ENCODE measurements at places on chromosomes 13 and 19.

GRCh38 chr13:113229791-113230190, 20.4 kb downstream of the CUL4A start:
- no peak for DNase-seq

GRCh38 chr19:16564842-16565241, 7.4 kb downstream of the SLC35E1 start:
- no peak for DNase-seq

GRCh38 chr13:40158218-40158617, 502.8 kb downstream of the COG6 start:
- DNase-seq, result no peak

DNA sequence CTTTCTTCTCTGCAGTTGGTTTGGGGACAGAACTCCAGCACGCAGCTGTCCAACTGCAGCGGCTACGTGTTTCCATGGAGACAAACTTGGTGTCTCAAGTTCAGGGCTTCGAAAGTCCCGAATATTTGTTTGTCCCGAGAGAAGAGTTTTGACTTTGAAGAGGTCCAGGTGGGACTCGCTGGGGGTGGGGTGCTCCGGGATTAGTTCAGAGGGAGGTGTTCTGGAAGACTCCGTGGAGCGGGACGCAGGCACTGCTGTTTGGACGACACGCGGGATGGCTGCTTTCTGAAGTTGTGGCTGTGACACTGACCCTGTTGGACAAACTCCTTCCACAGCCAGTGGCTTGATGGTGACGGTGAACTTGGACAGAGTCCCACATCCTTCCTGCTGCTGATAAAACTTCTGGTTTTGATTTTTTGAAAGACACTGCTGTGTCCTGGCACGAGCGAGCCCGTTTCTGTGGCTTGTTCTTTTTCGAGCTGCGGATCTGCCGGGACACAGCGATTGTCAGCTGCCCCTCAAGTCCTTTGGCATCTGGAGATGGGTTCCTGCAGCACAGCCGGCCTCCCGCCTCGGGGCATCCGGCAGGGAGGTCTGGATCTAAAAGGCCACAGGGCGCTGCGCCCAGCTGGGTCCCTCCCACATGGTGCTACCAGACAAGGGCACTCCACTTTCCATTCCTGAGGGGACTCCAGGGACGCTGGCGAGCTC, 15.9 kb upstream of the RANBP3 start:
- DNase-seq, result no peak

GRCh38 chr13:40922437-40923040, 96.6 kb downstream of the ELF1 start:
- no peak for DNase-seq

DNA sequence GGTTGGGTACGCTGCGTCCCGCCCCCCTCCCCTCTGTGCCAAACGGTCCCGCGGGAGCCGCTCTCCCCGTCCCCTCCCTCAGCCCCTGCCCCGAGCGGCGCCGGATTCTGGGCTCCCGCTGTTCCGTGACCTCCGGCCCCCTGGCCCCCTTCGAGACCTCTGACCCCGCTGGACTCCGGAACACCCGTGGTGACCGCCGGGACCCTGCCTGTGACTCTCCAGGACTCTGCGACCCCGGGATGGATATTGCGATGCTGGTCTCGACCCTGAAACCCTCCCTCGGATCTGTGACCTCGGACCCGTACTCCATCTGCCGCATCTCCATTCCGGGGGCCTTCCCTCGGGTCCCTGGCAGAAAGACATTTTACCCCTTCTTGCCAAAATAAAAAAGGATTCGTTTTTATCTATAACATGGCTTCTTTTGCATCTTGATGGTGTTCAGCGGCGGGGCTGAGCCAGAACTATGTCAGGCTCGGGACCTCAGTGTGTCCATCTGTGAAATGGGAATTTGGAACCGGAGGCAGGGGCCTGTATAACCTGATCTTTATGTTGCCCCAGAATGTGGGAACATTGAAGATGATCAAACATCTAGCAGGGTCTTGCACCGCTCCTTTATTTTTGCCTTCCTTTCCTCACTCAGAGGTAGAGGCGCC, 654 bp upstream of the MEGF8 start:
- DNase-seq, result no peak

DNA sequence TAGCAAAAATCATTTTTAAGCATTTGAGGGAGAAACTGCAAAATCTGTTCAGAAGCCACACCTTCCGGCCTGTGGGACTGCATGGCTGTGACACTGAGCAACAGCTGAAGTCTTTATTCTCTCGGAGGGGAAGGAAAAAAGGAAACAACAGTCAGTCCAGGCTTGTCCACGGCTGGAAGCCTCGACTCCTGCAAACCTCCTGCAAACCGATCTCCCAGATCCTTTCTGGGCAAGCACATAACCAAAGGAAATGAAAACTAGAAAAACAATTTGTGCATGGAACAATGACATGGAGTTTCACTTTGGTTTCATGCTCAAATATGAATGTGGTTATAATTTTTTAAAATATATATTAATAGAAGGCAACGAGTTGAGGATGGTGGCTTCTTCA, 1.0 kb downstream of the COL4A1 start:
- DNase-seq, result no peak

GRCh38 chr13:98187155-98187964, 10.3 kb upstream of the RNF113B start:
- DNase-seq, result peak; percentile 37

GRCh38 chr19:33868076-33868735, 71.5 kb downstream of the KCTD15 start:
- no peak for DNase-seq

GRCh38 chr13:39586151-39586550, 16.8 kb downstream of the LHFPL6 start:
- no peak for DNase-seq

Data from OCI-M1 (cell line).